ENCODE measurements at places on chromosomes 13 and 19.

DNA sequence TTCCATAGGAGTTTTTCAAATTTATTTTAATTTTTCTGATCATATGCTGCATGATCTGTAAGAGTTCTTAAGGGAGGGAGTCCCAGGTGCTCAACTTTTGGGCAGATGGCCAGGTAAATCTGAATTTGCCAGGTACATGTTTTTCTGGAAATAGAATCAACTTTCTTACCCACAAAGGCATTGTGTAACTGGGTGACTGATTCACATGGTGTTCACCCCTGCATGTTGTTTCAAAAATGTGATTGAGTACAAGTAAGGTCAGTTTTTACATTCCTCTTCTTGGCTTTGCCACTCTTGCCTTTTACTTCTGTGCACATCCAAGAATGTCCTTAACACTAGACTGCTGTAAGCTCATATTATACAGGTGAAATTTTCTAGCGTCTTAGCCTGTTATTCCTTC, 30.4 kb downstream of the RB1 start:
- no peak for DNase-seq

DNA sequence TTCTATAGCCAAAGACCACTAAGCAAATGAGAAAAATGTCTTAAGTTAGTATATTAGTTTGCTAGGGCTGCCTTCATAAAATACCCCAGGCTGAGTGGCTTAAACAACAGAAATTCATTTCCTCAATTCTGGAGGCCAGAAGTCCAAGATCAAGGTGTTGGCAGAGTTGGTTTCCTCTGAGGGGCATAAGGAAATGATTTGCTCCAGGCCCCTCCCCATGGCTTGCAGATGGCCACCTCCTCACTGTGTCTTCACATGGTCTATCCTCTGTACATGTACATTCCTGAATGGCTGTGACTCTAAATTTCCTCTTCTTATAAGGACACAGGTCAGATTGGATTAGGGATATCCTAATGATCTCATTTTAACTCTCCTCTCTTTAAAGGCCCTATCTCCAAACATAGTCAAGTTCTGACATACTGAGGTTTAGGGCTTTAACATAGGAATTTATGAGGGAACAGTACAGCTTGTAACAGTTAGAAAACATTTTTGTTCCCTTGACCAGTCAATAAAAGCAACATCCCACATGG, 307.4 kb downstream of the DIAPH3 start:
- no peak for DNase-seq

DNA sequence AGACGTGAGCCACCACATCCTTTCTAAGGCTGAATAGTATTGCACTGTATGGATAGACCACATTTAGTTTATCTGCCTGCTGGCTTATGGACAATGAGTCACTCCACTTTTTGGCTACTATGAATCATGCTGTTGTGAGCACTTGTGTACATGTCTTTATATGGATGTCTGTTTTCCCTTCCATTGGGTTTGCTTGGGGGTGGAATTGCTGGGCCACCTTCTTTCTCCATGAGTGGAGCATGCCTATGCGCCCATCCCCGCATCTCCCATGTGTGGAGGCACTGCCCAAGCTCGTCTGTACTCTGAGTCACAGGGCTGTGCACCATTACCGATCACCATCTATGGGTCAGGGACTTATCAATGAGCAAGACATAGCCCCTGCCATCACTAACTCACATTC, 127.2 kb upstream of the GJB6 start:
- no peak for DNase-seq

GRCh38 chr13:33202644-33203169, 82.8 kb downstream of the STARD13 start:
- no peak for DNase-seq

DNA sequence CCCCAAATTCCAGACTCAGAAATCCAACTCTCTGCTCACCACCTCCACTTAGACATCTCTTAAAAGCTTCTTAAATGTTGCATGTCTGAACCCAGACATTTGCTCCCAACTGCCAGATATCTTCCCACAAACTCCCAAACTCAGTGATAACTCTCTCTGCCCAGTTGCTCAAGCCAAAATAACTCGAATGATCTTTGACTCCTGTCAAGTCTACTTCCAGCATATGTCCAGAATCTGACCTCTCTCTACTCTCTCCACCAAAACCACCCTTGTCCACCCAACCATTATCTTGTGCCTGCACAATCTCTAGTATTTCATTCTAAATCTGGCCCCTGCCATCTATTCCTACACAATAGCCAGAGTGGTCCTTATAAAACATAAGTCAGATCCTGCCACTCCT, 99.3 kb downstream of the FGF14 start:
- no peak for DNase-seq

- no peak for DNase-seq
Observed at GRCh38 chr19:53908935-53909415, at the start of gene CACNG7. TSS of gene CACNG7 (plus strand) at chr19:53909278. CDS start at chr19:53912832, 3,554 bp downstream.

DNA sequence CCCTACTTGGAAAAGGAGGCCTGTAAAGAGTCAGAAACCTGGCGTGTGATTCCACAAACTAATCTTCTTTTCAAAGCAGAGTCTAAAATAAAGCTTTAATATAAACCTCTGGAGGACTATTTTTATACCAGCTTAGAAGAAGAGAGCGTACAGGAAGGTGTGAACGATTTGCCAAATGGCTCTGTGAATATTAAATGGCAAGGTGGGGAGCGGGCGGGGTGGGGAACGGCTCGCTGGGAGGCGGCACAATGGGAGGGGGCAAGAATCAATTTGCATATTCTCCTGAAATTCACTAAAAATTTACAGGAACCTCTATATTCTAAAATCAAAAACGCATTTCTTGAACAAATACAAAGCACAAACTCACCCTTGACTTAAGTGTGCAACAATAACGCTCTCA, 982 bp downstream of the ZNF780B start:
- no peak for DNase-seq

- no peak for DNase-seq
Observed at GRCh38 chr13:80454245-80454644, 113.3 kb upstream of the SPRY2 start.

DNA sequence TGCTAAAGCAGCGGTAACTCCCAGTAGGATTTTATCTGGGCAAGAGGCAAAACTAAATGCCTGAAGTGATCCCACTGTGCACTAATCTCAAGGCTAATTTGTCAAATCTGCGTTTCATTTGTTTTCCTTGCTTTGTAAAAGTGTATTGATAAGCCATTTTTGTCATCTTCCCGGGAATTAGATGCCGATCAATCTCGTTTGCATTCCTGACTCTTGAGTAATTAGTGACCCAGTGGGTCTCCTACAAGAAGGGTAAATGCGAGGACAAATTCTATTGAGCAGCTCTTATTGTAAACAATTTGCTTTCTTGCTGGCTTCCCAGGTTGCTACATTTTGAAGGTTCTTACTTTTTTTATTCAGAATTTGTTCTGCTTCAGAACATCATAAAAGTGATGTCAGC, 129.7 kb downstream of the EFNB2 start:
- no peak for DNase-seq

DNA sequence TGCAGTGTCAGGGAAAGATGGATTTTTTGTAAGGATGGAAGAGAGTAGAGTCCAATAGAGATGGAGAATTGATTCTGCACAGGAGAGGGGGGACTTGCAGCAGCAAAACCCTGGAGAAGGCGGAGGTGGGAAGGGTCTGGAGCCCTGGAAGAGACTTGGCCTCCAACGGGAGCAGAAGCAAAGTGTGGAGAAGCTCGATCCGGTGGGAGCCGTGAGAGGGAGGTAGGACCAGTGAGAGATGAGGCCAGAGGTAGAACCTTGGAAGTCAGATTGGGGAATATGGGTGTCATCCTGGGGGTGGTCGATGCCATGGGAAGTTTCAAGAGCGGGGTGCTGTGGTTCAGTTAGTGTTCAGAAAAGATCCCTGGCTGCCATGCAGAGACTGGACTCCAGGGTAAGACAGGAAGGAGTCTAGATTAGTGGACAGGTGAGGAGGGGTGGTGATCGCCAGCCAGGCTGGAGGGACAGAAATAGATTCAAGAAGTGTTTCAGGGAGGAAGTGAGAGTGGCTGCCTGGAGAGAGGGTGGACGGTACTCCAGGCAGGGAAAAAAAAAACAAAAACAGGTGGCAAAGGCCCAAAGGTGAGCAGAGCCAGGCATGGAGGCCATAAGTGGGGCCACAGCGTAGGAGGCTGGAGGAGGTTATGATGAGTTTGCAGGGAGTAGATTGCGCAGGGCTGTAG, 2.6 kb downstream of the PPP5C start:
- DNase-seq: no peak

Measured in CD4-positive, CD25-positive, alpha-beta regulatory T cell (primary cell).